Stimulated activated naive CD8-positive, alpha-beta T cell treated with anti-CD3 and anti-CD28 coated beads, Interleukin-15, amount 100 ng/mL, for 72 hours (primary cell): ENCODE measurements at places on chromosomes 3 and 15.

- no peak for DNase-seq
Observed at GRCh38 chr15:43330780-43331087, 361 bp upstream of the LCMT2 start.

DNA sequence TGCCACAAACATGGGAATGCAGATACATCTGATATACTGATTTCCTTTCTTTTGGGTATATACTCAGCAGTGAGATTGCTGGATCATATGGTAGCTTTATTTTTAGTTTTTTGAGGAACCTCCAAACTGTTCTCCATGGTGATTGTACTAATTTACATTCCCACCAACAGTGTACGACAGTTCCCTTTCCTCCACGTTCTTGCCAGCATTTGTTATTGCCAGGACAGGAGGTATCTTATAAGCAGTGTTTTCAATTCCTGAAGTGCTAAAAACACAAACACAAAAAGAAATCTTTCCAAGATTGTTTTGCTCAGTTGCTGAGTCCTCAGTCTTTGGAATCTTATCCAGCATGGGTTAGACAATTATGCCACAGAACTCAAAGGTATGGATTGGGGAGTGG is 13.5 kb downstream of the GTF2E1 start:
- DNase-seq, result no peak

DNA sequence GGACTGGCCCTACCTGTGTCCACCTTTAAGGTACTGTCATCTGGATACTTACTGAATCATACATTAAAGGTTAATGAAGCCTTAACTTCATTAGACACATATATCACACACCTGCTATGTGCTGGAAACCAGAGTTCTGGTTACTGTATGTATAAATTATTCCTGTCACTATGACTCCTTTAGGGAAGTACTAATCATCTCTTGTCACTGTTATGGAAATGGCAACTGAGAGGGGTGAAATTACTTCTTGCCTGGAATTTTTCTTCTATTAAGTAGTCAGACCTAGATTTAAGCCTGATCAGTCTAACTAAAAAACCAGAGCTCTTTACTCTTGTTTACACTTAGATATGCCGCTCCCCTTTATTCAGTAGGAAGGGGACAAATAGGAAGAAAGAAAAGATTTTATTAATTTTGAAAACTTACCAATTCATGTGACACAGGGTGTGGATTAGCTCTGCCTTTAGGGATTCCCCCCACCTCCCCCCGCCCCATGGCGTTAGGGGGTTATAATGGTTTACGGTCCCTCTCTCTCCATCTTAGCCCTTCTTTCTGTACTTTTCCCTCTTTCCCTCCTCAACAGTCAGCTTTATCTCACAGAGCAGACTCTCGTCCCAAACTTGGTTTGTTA is 152.5 kb downstream of the KLHL25 start:
- DNase-seq, result no peak

GRCh38 chr3:11155341-11156025 is 1.2 kb downstream of the HRH1 start:
- no peak for DNase-seq

GRCh38 chr3:132643366-132643765 is 16.2 kb downstream of the ACAD11 start:
- DNase-seq, result no peak
